ENCODE measurements at places on chromosomes 6 and 20.

DNA sequence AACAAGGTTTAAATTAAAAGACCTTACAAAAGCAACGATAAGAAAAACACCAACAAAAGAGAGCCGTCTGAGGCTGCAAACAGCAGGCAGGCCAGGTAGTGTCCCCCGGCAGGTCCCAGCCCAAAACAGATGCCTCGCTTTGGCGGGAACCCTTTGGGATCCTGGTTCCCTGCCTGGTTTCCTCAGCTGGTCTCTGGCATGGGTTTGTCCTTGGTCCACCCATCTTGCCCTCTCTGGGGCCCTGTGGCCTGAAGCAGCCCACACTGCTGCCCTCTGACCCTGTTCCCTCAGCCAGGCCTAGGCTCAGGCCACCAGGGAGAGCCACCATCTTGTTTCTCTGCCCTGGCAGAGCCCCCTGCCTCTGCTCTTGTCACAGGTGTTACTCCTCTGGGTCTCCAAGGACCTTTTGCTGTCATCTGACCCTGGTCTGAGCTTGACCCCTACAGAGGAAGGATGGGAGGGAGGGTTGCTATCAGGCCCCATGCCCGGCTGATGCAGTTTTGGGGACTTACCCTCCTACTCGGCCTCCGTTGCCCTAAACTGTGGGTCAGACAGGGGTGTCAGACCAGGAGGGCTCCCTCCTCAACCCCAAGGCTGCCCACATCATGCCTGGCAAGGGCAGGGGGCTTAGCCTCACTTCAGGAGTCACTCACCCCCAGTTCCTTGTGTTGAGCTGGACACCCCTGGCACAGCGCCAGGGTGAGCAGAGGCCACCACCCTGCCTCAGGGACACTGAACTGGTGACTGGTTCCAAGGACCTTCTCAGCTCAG, 30.6 kb upstream of the GRM4 start:
- DNase-seq, result peak; percentile 54

DNA sequence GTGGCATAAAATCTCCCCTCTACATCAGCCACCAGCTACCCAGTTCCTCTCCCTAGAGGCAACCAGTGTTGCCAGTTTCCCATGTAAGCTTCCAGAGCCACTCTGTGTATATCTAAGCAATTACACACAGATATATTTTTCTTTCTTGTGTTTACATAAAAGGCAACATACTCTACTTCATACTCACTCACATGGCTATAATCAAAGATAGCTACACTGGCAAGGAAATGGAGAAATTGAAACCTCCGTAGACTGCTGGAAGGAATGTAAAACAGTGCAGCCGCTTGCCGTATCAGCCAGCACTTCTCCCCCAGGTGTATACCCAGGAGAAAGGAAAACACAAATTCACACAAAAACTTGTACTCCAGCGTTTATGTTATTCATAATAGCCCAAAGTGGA, 38.5 kb upstream of the NELFCD start:
- no peak for DNase-seq

- DNase-seq, result no peak
These were observed 2.9 kb downstream of the FRK start for GRCh38 chr6:116057766-116058165.

DNA sequence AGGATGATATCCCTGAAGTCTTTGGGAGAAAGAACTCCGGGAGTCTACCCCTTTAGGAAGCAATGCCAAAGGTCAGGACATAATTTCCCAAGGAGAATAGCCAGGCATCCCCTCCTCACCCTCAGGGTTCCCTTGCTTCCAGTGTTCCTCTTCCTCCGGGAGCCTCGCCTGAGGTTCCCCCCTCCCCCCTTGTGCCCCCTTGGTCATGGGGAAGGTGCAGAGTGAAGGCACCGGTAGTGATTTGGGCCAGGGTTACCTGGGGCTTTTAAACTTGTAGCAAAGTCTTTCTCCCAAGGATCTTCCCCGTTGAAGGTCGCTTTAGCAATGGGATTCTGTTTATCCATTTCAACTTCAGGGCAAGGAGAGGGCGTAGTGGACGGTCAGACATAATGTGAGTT, 1.2 kb downstream of the ISM1 start:
- no peak for DNase-seq

DNA sequence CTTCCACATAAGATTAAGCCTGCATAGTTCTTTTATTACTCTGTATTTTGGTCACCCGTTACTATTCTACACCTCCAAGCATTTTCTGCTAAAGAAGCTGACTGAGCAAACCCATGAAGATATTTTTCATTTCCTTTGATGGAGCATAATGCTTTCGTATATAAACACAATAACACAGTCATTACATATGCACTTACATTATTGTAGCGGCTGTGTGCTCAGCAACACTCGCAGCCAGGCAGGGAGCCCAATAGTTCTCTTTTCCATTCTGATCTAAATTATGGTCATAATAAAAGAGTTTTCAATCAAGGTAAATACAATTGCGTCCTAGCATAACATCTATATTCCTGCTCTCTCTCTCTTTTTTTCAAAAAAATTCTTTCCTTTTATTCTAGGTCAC, 69.6 kb upstream of the TFB1M start:
- no peak for DNase-seq
